ENCODE measurements at places on chromosomes 3 and 15. TPM values are rescaled to one million over a fixed set of nuclear protein-coding genes. Genes with fewer than 3 reads are reported as not detected.
A peak's percentile ranks its signal among the peaks of the same experiment; 100 is the strongest.

The CCNL1 gene
- total RNA-seq = 156 TPM

The RTP4 gene
- total RNA-seq = not detected

The RARRES1 gene
- 1.9 TPM for total RNA-seq

The RETNLB gene
- not detected for total RNA-seq

DNA sequence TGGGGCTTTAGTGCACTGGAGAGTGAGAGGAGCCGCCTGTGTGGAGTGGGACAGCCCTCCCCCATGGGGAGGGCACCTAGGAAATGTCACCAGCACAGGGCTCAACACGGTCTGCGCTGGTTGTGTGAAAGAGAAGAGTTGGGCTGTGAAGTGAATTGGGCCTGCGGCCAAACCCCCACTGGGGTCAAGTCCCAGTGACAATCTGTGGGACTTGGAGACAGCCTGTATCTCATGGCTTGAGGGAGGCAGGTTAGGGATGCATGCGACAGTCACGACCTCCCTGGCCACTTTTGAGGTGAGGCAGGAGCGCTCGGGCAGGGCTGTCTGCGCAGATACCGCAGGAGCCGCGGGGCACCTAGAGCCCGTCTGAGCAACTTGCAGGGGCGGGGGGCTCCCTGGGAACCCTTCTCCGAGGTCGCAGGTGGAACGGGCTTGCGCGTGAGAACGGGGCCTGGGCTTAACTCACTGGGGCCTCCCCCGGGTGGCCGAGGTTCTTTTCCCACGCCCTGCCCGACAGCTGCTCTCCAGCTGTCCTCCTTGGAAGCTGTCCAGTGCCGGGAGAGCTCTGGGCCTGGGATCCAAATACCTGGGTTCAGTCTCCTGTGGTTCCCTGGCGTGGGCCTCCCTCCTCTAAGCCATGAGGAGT, 77.4 kb downstream of the SNRK start:
- DNase-seq = peak; percentile 51

DNA sequence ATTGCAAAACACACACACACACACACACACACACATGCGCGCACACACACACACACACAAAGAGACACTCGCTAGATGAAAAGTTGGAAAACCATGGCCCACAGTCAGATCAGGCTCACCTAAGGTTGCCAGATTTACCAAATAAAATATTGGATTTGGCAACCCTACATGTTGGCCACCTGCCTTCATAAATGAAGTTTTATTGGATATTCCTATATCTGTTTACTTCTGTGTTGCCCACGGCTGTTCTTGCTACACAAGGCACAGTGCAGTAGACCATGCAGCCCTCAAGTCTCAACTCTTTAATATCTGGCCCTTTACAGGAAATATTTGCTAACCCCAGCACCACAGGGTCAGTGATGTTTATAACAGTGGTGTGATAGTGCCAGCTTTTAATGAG, 445.0 kb upstream of the PROK2 start:
- no peak for DNase-seq

- peak; percentile 50 for DNase-seq
Measured at GRCh38 chr15:49301562-49301961, 121.5 kb upstream of the FGF7 start.

DNA sequence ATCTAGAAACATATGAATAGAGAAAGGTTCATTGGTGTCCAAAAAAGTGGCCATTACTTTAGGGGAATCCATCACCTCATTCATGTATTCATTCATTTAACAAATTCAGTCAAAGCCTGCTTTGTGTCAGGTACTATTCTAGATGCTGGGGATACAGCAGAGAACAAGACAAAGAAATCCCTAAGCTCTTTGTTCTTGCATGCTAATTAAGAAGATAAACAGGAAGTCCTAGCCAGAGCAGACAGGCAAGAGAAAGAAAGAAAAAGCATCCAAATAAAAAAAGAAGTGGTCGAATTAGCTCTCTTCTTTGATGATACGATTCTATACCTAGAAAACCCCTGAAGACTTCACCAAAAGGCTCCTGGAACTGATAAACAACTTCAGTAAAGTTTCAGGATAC, 12.4 kb upstream of the ZMAT3 start:
- no peak for DNase-seq

DNA sequence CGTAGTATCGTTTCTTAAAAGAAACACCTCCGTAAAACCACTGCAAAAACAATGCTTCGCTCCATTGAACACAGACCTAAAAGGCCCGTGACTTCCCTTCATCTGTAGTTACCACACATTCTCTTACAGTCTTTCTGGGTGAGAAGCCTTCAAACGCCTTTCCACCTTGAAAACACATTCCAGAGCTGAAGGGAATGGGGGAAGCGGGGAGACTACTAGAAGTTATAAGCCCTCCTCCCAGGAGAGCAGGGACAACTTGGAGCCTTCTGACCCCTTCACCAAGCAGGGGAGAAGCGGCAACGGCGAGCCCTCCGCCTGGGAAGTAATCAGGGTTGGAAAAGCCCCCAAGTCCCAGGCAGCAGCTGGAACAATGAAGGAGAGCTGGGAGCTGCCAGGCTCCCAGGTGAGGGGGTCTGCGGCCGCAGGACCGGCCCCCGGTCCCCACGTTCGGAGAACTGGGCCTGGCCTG, 461 bp downstream of the SECISBP2L start:
- peak; percentile 21 for DNase-seq

DNA sequence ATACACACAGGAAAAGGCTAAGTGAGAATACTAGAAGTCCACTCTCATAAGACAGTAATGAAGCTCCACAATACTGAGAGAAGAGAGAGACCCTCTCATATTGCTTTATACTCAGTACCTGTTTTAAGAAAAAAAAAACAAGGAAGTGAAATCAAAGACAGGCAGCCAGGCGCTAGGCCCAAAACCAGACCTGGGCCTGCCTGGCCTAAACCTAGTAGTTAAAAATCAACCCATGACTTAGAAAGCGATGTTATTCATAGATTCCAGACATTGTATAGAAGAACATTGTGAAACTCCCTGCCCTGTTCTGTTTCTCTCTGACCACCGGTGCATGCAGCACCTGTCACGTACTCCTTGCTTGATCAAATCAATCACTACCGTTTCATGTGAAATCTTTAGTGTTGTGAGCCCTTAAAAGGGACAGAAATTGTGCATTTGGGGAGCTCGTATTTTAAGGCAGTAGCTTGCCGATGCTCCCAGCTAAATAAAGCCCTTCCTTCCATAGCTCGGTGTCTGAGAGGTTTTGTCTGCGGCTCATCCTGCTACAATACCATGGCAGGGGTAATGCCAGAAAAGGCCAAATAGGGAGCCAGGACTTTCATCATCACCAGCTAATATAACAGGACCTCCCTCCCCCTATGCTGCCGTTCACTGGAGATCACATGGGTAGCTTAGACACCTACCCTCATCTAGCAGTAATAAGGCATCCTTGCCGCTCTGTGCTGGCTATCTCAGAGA, 1294.1 kb downstream of the NSUN3 start:
- DNase-seq = no peak

GRCh38 chr15:68059630-68060029, 5.5 kb downstream of the PIAS1 start:
- DNase-seq = no peak

Measured in IMR-90 (cell line).